ENCODE measurements at places on chromosomes 3 and 15.

- DNase-seq, result no peak
These were observed 29.3 kb downstream of the SHQ1 start for GRCh38 chr3:72818905-72819304.

- no peak for DNase-seq
These were observed 1.3 kb downstream of the PPM1M start for GRCh38 chr3:52246728-52247408.

DNA sequence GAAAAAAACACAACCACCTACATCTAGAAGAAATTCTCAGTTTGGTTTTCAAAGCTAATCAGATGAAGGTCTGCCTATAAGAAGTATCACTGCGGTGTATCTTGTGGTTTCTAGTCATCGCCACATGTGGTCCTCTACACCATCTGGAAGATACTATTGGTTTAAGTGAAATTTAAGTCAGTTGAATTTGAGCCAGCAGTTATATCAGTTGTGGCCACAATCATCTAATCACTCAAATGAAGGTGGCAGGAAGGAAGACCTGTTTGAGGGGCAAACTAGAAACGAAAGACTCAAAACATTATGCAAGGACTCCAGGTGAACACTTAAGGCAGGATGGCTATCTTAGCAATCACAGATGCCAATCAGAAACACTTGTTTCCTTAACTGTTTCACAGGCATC lies 48.7 kb downstream of the ETV5 start:
- peak; percentile 15 for DNase-seq

DNA sequence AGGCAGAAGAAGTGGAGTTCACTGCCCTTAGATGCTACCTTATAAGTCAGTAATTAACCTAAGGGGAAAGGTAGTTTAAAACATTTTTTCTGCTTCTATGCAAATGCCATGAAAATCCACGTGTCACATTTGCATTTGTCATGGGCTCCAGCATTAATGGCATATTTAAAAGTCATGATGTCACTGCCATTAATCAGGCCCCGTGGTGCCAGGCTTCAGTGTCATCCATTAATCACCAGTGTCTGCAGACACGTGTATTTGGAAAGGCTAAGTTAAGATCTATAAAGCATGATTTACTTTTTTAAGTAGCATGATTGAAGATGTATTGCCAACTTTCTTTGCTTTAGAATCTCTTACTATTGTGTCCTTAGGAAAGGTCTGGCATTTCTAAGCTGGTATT lies 857.8 kb downstream of the TUSC7 start:
- no peak for DNase-seq

DNA sequence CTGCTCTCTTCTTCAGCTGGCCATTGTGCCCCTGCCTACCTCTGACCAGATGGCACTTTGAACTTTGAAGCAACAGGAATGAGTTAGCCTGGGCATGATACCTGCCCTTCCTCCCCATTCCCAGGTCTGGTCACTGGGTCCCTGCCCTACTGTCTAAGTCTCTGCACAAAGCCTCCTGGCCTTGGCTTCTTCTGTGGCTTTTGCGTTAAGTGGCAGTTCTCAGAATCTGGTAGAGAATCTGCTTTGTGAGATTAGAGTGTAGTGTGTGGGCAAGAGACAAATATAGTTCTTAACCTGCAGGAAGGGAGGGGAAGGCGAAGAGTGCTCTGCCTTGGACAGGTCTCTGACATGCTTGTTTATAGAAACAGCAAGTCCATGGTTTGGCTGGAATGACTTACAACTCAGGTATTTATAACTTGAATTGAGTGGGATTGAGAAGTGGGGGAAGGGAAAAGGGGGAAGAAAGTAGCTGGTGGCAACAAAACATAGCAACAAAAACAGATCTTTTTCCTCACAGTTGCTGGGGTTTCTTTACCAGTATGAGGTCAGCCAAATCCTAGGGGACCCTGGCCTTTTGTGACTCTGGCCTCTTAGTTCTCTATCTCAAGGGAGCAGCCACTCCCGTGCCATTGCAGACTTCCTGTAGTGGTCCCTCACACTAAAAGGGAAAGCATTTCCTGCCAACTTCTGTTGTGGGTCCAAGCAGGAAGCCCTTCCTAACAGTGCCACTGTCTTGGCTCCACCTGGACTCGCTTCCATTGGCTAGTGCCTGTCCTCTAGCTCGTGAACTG lies 16.7 kb downstream of the MAPKBP1 start:
- no peak for DNase-seq

DNA sequence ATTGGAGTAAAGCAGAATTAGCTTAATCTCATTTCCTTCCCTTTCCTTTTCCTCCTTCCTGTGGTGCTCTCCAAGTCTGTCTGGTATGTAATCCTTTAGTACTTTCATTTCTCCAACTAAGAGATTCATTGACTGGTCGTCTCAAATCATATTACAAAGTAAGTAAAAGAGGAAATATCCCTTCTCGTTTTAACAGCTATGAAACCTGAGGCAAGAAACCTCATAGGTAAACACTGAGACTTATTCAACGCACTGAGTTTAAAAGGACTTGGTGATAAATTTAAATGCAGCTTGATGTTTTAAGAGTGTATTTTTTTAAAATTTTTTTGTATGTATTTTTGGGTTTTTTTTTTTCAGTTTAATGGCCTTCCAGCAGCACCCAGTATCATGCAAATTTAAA lies 117.2 kb upstream of the LRRC3B start:
- no peak for DNase-seq

DNA sequence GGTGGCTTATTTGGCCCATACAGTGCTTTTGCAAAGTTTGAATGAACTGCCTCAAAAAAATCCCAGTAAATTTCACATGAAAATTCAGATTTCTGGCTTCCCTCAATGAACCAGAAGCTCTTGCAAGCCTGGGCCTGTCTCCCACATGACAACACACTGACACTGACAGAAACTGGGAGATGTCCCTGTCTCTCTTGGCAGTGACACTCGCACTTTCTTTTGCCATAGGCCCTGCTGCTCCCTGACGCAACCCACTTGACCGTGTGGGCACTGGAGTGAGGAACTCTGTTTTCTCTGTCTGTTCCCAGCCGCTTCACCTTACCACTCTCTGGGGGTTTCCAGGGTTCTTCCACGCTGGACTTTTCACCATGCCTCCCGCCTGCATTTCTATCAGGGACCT lies 524.5 kb downstream of the SHQ1 start:
- no peak for DNase-seq

- no peak for DNase-seq
These were observed 70.9 kb downstream of the IMPG2 start for GRCh38 chr3:101249522-101249921.

DNA sequence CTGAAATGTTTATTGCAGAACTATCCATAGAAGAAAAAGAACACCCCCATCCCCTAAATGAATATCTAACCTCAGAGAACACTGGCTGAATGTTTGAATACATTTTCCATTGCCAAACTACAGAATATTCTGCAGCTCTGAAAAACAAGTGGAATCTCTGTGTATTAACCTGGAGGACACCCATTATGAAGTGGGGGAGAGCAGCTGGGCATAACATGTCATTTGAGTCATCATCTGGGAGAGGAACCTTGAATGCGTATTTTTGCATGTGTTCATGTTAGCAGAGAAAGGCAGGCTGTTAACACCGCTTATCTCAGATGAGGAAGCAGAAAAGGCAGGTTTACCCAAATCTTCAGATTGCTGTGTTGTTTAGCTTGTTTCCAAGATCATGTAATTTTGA lies 31.5 kb downstream of the ESYT3 start:
- DNase-seq, result no peak

DNA sequence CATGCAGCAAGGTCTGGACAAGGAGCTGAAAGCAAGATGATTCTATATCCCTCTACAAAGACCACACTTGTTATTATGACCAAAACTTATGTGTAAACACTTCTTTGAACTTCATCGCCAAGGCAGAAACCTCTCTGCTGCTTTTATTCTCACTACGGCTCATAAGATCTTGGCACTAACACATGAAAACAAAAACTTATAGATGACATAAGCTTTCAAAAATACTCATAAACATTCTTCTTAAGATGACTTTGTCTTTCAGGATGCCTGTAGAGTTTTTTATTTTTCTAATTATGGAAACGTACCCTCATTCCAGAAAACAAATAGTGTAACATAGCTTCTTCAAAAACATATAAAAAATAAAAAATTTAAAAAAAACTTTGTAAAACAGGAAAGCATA lies 12.5 kb upstream of the C15orf61 start:
- DNase-seq, result no peak

DNA sequence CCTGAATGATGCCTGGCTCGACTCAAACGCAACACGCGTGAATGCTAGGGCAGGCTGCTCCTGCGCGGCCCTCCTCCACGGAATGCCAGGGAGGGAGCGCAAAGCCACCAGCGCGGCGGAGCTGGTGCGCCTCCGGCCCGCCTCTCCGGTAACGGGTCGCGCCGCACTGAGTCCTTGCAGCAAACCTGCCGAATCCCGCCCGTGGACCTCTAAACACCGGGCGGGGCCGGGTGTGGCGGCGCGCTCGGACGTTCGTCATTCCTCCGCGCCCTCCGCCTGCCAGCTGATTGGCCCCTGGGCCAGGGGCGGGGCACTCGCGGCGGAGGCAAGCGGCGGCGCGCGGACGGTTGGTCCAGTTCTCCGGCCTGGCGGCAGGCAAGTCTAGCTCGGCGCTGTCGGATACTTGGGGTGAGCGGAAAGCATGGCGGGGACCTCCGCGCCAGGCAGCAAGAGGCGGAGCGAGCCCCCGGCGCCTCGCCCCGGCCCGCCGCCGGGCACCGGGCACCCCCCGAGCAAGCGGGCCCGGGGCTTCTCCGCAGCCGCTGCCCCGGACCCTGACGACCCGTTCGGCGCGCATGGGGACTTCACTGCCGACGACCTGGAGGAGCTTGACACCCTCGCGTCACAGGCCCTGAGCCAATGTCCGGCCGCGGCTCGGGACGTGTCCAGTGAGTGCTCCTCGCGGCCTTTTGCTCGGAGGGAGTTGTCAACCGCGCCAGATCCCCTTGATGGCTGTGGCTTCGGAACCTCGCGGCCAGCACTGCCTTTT lies at the start of gene ATRIP:
TSS of gene ATRIP (plus strand) at position 313 of the 769 bp plus-strand sequence. CDS start at position 422, 109 bp downstream.
- peak; percentile 90 for DNase-seq

Data from activated naive CD4-positive, alpha-beta T cell treated with anti-CD3 and anti-CD28 coated beads, Interleukin-2, amount 50 U/mL, for 72 hours (primary cell).